ENCODE measurements at places on chromosomes 5 and 9.

DNA sequence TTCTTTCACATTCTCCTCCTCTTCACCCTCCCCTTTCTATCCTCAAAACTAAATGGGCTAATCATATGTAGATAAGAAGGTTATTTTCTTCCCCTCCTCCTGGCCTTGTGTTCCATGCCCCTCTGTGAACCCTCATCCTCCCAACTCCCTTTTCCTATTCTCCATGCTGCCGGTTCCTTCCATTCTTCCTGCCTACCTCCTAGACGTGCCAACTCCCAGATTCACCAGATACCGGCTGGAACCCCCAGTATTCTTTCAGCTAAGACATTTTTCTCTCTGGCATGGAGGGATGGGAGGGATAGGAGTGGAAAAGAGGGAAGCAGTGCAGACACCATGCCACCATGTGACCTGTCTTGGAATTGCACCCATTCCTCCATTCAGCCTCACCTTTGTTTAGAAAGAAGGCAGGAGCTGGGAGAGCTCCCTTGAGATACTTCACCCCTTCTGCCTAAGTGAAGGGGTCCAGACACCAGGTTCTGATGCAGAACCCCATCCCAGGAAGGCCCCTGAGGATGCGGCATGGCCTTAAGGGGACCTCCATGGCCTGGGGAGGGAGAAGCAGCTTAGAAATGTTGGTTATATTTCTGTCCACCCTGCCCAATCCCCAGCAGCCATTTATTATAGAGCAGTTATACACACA, 4.8 kb downstream of the DNAJB5 start:
- DNase-seq = no peak

DNA sequence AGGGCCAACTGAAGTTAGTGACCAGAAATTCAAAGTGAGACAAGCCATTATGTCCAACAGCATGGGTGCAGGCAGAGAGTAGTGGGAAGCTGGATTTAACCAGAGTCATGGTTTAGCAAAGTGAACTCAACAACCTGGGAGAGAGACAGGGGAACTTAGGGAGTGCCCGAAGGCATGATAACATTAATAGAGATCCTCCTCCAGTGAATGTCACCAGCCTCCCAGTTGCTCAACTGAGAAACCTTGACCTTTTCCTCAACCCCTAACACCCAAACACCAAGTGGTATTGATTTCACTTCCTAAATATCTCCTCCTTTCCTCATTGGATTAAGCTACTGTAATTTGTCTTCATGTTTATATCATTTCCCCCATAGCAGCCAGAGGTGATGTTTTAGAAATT, 42.6 kb downstream of the HMGCS1 start:
- no peak for DNase-seq

DNA sequence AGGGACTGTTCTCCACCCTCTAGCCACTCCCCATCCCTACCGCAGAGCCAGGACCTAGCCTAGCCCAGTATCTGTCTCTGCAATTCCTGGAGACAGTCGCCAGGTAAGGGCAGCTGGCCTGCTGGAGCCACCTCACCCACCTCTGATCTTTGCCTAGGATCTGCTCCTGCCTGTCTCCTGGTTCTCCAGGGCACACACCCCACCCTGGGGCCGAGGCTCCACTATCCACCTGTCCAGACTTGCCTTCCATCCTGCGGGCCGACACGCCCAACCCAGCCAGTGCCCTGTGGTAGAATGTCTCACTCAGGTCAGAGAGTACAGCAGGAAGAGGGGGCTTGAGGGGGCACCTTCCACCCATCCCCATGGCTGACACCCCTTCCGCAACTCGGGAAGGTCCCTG, 15.7 kb upstream of the AQP7 start:
- no peak for DNase-seq

DNA sequence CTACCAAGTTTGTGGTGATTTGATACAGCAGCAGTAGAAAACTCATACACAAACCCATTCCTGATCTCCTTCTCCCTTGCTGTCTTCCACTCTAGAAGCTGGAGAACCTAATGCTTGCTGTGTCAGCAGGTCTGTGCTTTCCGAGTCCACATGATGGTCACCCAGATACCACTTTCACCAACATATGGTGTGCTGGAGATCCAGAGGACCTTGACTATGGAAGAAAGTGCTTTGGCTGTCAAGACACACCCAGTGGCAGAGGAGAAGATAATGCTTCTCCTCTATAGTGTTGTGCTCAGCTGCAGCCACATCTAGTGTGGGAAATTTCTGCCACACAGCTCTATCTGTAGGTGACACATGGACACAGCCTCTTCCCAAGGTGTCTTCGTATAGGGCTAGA, 67.4 kb downstream of the UGCG start:
- DNase-seq = no peak

DNA sequence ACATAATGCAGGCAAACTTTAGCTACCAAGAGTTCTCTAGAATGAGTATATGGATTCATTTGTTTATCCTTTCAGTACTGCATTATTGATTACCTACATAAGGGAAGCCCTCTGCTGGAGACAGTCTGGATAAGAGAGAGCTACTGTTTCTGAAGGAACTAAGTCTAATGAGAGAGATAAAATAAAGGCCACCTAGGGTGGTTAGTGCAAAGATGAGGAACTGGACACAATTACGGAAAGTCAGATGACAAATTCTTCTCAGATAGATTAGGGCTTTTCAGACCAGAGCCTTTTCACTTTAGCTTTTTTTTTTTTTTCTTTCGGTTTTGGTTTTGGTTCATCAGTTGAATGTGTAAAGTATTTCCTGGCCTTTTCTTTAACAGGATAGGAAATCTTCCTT, 31.3 kb downstream of the ISOC1 start:
- no peak for DNase-seq

DNA sequence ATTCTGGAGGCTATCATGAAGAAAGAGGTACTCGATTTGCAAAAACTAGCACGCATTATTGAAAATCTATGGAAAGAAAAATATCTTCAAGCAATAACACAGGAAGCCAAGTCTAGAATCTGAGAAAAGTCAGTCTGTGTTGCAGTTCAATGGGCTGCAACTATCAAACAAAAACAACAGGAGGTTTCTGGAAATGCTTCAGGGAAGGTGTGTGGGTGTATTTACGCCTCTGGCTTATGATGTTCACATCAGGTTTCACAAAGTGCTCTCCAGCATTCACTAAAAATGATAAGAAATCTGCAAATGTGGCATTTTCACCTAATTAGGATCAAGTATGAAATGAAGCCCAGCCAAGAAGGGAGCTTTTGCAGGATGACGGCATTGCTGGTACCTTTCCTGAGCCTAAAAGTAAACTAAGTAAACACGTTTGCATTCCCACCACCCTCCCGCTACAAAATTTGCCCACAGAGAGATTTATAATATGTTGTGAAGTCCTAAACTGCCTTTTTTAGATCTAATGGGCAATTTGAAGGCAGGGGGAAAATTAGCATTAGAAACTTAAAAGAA, 146.4 kb downstream of the GABRB2 start:
- DNase-seq = no peak

GRCh38 chr5:83414601-83415000, 56.9 kb upstream of the VCAN start:
- DNase-seq = no peak

GRCh38 chr5:112317866-112318265, 101.2 kb downstream of the EPB41L4A start:
- no peak for DNase-seq

GRCh38 chr5:160271396-160271795, 41.0 kb downstream of the CCNJL start:
- DNase-seq = no peak

DNA sequence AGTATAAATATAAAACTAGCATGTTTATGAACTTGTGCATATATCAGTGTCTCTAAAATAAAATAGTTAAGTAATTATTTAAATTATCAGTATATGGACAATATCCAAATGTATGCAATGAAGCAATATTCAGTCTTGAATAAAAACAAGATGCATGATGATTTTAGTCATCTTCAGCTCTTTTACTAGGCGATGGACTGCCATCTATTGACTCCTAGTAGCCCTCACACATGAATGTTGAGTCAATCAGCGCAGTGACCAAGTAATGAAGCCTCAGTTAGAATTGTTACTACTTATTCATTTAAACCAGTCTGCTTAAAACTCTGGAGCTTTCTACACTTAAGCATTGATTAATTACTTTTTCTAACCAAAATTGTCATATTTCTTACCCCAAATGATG, 92.9 kb upstream of the GRHPR start:
- DNase-seq = no peak

- no peak for DNase-seq
Measured at GRCh38 chr5:155125551-155126095, 112.1 kb downstream of the KIF4B start.

DNA sequence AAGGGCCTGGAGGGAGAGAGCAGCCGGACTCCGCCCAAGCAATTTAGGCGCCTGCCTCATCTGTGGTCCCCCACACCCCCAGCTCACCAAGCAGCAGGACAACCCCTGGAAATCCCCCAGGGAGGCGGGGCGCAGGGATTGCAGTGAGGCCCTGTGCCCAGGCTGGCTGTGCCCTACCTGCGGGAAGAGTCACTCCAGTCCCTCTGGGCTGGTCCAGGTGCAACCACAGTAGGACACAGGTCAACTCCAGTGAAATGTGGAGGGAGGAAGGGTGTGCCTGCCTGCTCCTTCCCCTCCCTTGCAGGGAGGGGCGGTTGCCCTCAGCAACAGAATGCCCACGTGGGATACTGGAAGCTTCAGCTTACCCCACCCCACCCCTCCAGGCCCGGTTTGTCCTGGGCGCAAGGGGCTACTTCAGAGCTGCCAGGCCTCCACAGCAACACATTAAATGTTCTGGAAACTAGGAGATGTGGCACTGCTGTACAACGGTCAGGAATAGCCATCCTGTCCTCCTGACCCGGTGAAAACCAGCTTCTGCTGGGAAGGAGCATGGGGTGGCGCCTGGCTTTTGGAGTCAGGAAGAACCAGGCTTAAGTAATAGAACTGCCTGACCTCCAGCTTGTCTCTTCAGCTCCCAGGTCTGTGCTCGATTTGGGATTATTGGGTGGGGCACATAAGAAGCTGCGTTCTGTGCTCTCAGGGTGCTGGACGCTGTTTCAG, 22.5 kb downstream of the ABO start:
- no peak for DNase-seq

DNA sequence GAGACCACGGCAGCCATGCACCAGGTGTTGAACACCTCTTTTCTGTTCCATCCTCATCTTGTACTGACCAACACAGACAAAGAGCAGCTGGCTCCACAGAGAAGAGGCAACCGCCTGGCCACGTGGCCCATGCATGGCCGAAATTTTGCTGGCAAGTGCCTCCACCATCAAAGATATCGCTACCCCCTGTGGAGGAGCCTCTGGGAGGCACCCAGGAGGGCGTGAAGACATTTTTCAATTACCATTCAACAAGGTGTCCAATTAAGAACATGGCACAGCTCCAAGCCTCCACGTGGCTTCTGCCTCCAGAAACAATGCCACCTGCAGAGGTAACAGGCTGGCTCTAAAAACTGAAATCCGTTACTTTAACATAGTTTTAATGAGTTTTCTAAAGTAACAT, 54.4 kb upstream of the CKS2 start:
- DNase-seq = no peak

- no peak for DNase-seq
Measured at GRCh38 chr9:87711857-87712800, 13.8 kb upstream of the CTSL start.

- DNase-seq = no peak
Measured at GRCh38 chr5:118193194-118193905, 795.0 kb downstream of the DTWD2 start.

- no peak for DNase-seq
Measured at GRCh38 chr5:128093368-128093767, 9.8 kb downstream of the SLC12A2 start.

- no peak for DNase-seq
Measured at GRCh38 chr9:38746303-38746702, 26.4 kb upstream of the FAM240B start.

DNA sequence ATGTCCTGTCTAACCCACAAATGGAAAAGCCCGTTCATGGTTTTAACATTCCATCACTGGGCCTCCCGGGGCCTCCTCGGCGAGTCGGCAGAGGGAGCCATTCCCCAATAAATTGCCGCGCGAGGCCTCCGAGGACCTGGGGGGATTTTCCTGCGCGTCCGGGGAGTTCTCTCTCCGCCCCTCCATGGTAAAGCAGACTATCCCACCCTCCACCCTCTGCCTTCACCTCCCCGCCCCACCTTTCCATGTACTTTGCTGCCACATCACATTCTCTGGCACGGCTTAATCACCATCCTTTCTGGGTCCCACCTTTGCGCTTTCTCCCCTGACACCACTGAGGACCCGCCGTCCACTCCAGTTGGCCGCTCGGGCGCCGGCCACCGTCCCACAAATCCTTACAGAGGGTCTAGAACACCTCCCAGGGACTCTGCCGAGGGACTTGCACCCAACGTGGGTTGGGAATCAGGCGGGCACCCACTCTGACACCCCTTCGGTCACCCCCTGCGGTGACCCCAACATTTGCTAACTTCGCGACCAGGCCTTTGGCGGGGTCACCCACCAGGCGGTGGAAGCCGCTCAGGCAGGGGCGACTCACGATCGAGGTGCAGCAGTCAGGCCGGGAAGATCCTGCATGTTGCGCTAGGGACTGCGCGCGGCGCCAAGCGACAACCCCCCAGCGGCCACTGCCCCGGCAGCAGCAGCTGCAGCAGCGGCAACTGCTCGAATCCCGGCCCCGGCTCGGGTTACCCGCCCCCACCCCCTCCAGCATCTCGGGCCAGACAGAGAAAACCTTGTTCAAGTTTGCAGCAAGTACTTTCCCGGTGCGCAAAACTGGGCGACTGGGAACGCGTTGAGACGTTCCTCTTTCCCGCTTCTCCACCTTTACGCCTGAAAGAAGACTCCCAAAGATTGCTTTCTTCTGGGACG, at the start of gene MEGF10:
MEGF10 (plus strand) TSS at position 778 of the 927 bp plus-strand sequence. CDS start 40,513 bp downstream, outside the sequence.
- no peak for DNase-seq

DNA sequence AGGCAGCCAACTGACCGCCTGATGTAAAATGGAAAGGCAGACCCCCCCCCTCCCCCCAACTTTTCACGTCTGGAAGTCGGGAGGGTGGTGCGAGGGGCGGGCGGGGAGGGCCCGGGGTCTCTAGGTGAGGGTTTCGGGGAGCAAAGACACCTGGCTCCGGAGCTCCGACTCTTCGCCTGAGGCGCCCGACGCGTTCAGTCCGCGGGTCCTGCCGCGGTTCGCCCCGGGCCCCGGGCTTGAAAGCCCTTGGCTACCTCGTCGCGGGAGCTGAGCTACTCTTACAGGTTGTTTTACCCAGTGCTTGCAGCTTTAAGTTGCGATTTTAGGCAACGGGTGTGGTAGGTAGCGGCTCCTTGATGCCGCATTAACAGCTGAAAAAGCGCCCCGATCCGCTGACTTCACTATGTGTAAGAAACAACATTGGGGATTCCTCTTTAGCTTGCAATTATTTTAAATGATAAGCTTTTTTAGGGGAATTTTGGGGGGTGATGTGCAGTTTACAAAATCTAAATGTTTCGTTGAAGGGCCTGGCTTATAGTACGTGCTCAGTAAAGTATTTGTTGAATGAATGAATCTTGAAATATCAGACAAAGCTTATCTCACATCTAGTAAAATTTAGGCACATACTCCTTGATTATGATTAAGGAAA, 722 bp downstream of the CDC42SE2 start:
- DNase-seq = peak; percentile 16

- DNase-seq = no peak
Measured at GRCh38 chr9:4417578-4418325, 72.5 kb upstream of the SLC1A1 start.
